ENCODE measurements at places on chromosomes 16 and 17. TPM values are rescaled to one million over a fixed set of nuclear protein-coding genes. Genes with fewer than 3 reads are reported as not detected.

GRCh38 chr16:84096447-84097005, 20.2 kb downstream of the MBTPS1 start:
- H3K27ac ChIP-seq, result no peak overlapping the region
- no peaks in the 10 kb centered on the region for H3K27me3 ChIP-seq

GRCh38 chr17:26775219-26775822, 518.6 kb upstream of the WSB1 start:
- H3K4me1 ChIP-seq, result no peaks in the 10 kb centered on the region
- H3K36me3 ChIP-seq, result no peaks in the 10 kb centered on the region
- no peak overlapping the region for H3K27ac ChIP-seq
- H3K27me3 ChIP-seq, result peaks cover 17% of the 10 kb centered on the region

GRCh38 chr16:19771040-19771439, 53.0 kb downstream of the IQCK start:
- no peaks in the 10 kb centered on the region for H3K36me3 ChIP-seq
- H3K4me1 ChIP-seq, result peaks cover 7% of the 10 kb centered on the region

DNA sequence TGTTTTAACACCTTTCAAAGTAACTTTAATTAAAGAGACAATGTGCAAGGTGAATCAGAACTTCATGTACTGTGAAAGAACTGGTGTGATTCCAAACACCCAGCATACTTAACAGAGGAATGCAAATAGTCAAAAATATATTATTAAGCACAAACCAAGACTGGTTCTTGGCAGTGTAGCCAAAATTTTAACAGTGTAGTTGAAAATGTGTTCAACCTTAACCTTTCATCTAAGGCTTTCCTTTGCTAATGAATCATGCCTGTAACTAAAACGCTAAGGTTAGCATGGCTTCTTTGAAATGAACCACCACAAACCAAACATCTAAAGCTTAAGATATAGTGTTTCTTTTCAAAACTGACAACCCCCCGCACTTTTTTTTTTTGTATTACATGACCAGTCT, 146.3 kb upstream of the AXIN2 start:
- H3K27me3 ChIP-seq, result no peaks in the 10 kb centered on the region
- DNase-seq, result no peak
- no peaks in the 10 kb centered on the region for H3K4me1 ChIP-seq
- H3K4me3 ChIP-seq, result no peak overlapping the region

DNA sequence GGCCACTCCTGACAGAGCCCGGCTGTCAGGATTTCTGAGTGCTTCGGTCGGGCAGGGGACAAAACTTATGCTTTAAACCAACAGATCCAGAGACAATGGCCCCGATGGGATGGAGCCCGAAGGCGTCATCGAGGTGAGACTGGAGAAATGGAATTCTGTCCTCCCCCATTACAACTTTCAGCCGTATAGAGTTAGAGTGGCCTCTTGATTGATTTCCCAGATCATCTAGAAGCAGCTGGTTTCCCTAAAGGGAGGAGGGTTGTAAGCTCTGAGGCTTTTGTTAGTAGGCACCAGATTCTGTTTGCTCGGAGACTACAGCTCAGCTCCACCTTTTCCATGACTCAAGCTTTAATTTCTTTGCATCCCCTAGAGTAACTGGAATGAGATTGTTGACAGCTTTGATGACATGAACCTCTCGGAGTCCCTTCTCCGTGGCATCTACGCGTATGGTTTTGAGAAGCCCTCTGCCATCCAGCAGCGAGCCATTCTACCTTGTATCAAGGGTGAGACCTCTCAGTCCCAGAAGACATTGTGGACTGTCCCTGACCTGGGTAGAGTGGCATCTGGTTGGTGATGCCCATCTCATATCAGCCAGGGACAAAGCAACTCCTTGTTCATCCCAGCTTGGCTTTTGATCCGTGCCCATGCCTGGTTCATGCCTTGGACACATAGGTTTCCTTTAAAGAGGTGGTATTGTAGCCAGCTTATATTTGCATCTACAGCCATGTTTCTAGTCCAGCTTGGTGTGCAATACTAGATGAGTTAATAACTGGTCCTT, 5.1 kb upstream of the CD68 start:
- H3K4me3 ChIP-seq, result peak overlapping the region; percentile 81
- H3K4me1 ChIP-seq, result peaks cover 68% of the 10 kb centered on the region
- peak overlapping the region; percentile 97 for H3K27ac ChIP-seq
- DNase-seq, result no peak
- H3K27me3 ChIP-seq, result no peaks in the 10 kb centered on the region

GRCh38 chr17:77163001-77163400, 22.2 kb downstream of the SEC14L1 start:
- no peak overlapping the region for H3K4me3 ChIP-seq
- no peak for DNase-seq
- H3K27ac ChIP-seq, result peak overlapping the region; percentile 59
- peaks cover 14% of the 10 kb centered on the region for H3K36me3 ChIP-seq

DNA sequence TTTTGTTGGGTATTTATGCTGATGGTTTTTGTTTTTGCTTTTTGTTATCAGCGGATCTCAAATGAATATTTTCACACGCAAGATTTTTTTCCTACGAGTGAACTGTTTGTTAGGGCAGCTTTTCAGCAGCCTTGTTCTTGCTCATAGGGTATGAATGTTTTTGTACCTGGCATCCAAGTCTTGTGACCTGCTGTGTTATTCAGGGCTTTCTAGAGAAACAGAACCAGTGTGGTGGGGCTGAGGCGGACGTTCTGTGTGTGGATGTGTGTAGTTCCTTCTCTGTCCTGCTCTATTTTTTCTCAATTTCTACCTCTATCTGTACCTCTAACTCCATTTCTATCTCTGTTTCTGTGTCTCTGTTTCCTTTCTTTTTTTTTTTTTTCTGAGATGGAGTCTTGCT, 78.3 kb downstream of the SNX29 start:
- DNase-seq, result no peak
- H3K4me1 ChIP-seq, result no peaks in the 10 kb centered on the region
- H3K36me3 ChIP-seq, result peaks cover 31% of the 10 kb centered on the region

DNA sequence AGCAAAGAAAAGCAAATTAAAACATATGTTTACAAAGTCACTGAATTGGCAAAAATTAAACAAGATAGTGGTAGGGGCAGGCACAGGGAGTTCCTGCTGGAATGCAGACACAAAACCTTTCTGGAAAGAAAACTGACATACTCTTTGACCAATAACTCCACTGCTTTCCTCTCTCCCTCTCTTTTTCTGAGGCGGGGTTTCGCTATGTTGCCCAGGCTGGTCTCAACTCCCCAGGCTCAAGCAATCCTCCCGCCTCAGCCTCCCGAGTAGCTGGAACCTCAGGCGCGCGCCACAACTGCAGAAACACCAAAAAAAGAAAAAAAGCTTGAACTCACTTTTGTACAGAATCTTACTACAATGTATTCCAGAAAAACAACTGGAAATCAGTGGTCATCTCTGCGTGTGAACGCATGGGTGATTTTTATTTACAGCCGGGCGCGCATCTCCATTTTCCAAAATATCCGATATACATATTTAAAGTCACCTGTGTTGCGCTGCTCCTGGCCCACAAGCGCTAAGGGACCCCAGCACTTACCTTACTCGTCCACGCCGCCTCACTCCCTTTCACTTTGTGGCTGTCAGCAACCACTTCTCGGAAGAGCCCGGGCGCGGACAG, 480 bp downstream of the TXNL4B start:
- no peaks in the 10 kb centered on the region for H3K27me3 ChIP-seq
- no peak for DNase-seq
- H3K27ac ChIP-seq, result peak overlapping the region; percentile 94
- peaks cover 47% of the 10 kb centered on the region for H3K36me3 ChIP-seq

GRCh38 chr17:47816111-47816735, 5.4 kb downstream of the OSBPL7 start:
- H3K36me3 ChIP-seq, result peaks cover 81% of the 10 kb centered on the region
- peaks cover 14% of the 10 kb centered on the region for H3K4me1 ChIP-seq
- no peaks in the 10 kb centered on the region for H3K27me3 ChIP-seq
- no peak for DNase-seq
- no peak overlapping the region for H3K4me3 ChIP-seq
- no peak overlapping the region for H3K27ac ChIP-seq

GRCh38 chr16:49281480-49281842, at the start of gene CBLN1:
TSS of gene CBLN1 (minus strand) at chr16:49281838. CDS start at chr16:49281465, 373 bp downstream.
- H3K4me3 ChIP-seq, result peak within 1 kb of the TSS; percentile 50
- no peak within 1 kb of the TSS for H3K27ac ChIP-seq
- H3K27me3 ChIP-seq, result peaks cover 88% of the 10 kb centered on the region
- peaks cover 33% of the 10 kb centered on the region for H3K4me1 ChIP-seq
- no peak for DNase-seq
- no peaks in the 10 kb centered on the region for H3K36me3 ChIP-seq

GRCh38 chr17:41511116-41511515, 5.7 kb upstream of the KRT13 start:
- no peaks in the 10 kb centered on the region for H3K36me3 ChIP-seq
- no peak overlapping the region for H3K27ac ChIP-seq
- no peaks in the 10 kb centered on the region for H3K27me3 ChIP-seq
- no peak for DNase-seq

DNA sequence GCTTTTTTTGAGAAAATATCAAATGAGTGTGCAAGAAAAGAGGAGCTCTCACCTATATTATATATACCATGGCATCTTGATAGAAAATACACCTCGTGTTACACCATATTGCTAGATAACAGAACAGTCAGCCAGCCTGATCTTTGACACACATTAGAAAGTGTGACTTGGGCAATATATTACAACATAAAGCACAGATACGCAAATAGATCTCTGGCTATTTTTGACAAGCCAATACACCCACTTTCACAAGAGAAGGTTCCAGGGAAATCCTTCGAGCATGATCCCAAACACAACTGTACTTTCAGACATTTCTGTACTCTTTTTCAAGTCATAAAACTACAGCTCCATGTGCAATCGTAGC, 9.4 kb downstream of the GGA2 start:
- peaks cover 7% of the 10 kb centered on the region for H3K36me3 ChIP-seq
- peaks cover 93% of the 10 kb centered on the region for H3K4me1 ChIP-seq
- no peak for DNase-seq
- no peaks in the 10 kb centered on the region for H3K27me3 ChIP-seq

GRCh38 chr16:72860726-72861562, 187.0 kb downstream of the ZFHX3 start:
- H3K36me3 ChIP-seq, result peaks cover 7% of the 10 kb centered on the region
- H3K4me1 ChIP-seq, result peaks cover 7% of the 10 kb centered on the region
- DNase-seq, result no peak
- no peaks in the 10 kb centered on the region for H3K27me3 ChIP-seq
- H3K27ac ChIP-seq, result no peak overlapping the region
- no peak overlapping the region for H3K4me3 ChIP-seq

GRCh38 chr17:55005520-55005919, 37.0 kb downstream of the STXBP4 start:
- H3K27ac ChIP-seq, result no peak overlapping the region
- H3K4me3 ChIP-seq, result no peak overlapping the region
- DNase-seq, result no peak
- no peaks in the 10 kb centered on the region for H3K27me3 ChIP-seq
- H3K36me3 ChIP-seq, result no peaks in the 10 kb centered on the region
- H3K4me1 ChIP-seq, result no peaks in the 10 kb centered on the region

- DNase-seq, result peak; percentile 51
- peaks cover 20% of the 10 kb centered on the region for H3K27me3 ChIP-seq
- no peak overlapping the region for H3K27ac ChIP-seq
- peaks cover 18% of the 10 kb centered on the region for H3K4me1 ChIP-seq
Observed at GRCh38 chr17:80970044-80970761, 21.4 kb upstream of the CHMP6 start.

- peak overlapping the region; percentile 75 for H3K4me3 ChIP-seq
- H3K27ac ChIP-seq, result peak overlapping the region; percentile 85
- H3K27me3 ChIP-seq, result no peaks in the 10 kb centered on the region
- DNase-seq, result no peak
Observed at GRCh38 chr17:69325518-69326376, 1.2 kb downstream of the ABCA5 start.

- DNase-seq, result no peak
- H3K27me3 ChIP-seq, result peaks cover 18% of the 10 kb centered on the region
- H3K36me3 ChIP-seq, result no peaks in the 10 kb centered on the region
- peaks cover 10% of the 10 kb centered on the region for H3K4me1 ChIP-seq
Observed at GRCh38 chr17:40951011-40951622, 13.7 kb upstream of the KRT23 start.

GRCh38 chr16:88367560-88367959, 15.2 kb upstream of the ZNF469 start:
- peak; percentile 18 for DNase-seq
- no peak overlapping the region for H3K27ac ChIP-seq
- no peaks in the 10 kb centered on the region for H3K4me1 ChIP-seq
- H3K4me3 ChIP-seq, result no peak overlapping the region
- H3K36me3 ChIP-seq, result no peaks in the 10 kb centered on the region

GRCh38 chr17:39971076-39971603, 8.3 kb downstream of the GSDMA start:
- H3K27ac ChIP-seq, result no peak overlapping the region
- no peaks in the 10 kb centered on the region for H3K4me1 ChIP-seq
- H3K36me3 ChIP-seq, result no peaks in the 10 kb centered on the region
- no peak for DNase-seq
- no peaks in the 10 kb centered on the region for H3K27me3 ChIP-seq
- no peak overlapping the region for H3K4me3 ChIP-seq

GRCh38 chr16:47079860-47080259, 63.9 kb downstream of the NETO2 start:
- DNase-seq, result no peak
- H3K27ac ChIP-seq, result no peak overlapping the region

DNA sequence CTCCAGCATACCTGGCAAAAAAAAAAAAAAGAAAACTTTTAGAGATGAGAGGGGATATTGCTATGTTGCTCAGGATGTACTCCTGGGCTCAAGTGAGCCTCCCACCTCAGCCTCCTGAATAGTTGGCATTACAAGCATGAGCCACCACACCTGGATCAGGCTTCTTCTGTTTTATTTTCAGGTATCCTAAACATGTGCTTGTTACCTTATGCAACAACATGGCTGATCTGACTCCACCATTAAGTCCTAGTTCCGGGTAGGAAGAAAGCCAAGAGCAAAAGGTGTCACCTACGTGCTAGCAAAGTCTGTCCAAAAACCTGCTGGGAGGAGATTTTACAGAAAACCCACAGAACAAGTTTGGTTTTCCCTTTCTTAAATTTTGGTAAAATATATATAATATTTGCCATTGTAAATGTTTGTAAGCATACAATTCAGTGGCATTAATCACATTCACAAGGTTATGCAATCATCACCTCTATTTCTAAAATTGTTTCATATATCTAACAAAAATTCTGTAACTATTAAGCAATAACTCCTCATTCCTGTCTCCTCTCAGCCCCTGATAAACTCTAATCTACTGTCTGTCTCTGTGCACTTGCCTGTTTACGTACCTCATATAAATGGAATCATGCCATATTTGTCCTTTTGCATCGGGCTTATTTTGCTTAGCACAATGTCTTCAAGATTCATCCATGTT, 9.1 kb upstream of the CACNG3 start:
- H3K27ac ChIP-seq, result no peak overlapping the region
- H3K36me3 ChIP-seq, result no peaks in the 10 kb centered on the region
- H3K4me1 ChIP-seq, result no peaks in the 10 kb centered on the region
- DNase-seq, result no peak

- DNase-seq, result no peak
- no peaks in the 10 kb centered on the region for H3K27me3 ChIP-seq
- no peaks in the 10 kb centered on the region for H3K36me3 ChIP-seq
- no peaks in the 10 kb centered on the region for H3K4me1 ChIP-seq
Observed at GRCh38 chr16:26710450-26710849, 356.3 kb upstream of the C16orf82 start.

GRCh38 chr16:3304370-3304769, 860 bp downstream of the TIGD7 start:
- peaks cover 12% of the 10 kb centered on the region for H3K36me3 ChIP-seq
- H3K4me1 ChIP-seq, result peaks cover 15% of the 10 kb centered on the region
- no peak overlapping the region for H3K27ac ChIP-seq
- DNase-seq, result no peak

MC1R gene
- 5.3 TPM for total RNA-seq

CCL4L2 gene
- 2.6 TPM for total RNA-seq

KRTAP17-1 gene
- total RNA-seq, result not detected

CES5A gene
- not detected for total RNA-seq

CLEC3A gene
- total RNA-seq, result not detected

CDH8 gene
- 0.71 TPM for total RNA-seq

Data from lower lobe of right lung (tissue), 2 donors.